RPMI7951 (cell line): ENCODE measurements at places on chromosomes 3 and 15. TPM values are rescaled to one million over a fixed set of nuclear protein-coding genes. Genes with fewer than 3 reads are reported as not detected.

DNA sequence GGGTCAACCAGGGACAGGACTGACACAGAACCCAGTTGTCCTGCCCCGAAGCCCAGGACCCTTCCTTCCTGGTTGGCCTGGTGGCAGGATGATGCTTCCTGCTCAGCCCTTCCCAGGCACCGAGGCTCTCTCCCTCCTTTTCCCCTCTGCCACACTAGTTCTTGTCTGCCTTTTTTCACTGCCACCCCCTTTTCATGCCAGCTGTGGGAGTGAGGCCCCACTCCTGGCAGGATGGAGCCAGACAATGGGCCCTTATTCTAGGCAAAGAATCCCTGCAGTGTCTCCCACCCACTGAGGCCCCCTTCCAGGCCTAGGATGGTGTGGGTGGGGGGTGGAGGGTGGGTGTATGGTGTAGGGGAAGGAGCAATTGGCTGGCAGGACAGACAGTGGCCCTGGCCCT, 1.1 kb upstream of the SCAMP5 start:
- no peak for DNase-seq

GRCh38 chr3:138434276-138434874, at the start of gene ESYT3:
Gene ESYT3, plus strand, starts transcription at chr3:138434616. Its CDS starts 183 bp downstream, at chr3:138434799.
- peak; percentile 46 for DNase-seq

ZBTB47 gene
- total RNA-seq, result 8.8 and 13.5 TPM in 2 replicates

ALDH1A2 gene
- 0.78 TPM in 1 of 2 replicates, not detected in the other for total RNA-seq

GRCh38 chr3:189169728-189170127, 2.0 kb upstream of the TPRG1 start:
- no peak for DNase-seq

- no peak for DNase-seq
These were observed 122.2 kb upstream of the ICE2 start for GRCh38 chr15:60601098-60601497.

DNA sequence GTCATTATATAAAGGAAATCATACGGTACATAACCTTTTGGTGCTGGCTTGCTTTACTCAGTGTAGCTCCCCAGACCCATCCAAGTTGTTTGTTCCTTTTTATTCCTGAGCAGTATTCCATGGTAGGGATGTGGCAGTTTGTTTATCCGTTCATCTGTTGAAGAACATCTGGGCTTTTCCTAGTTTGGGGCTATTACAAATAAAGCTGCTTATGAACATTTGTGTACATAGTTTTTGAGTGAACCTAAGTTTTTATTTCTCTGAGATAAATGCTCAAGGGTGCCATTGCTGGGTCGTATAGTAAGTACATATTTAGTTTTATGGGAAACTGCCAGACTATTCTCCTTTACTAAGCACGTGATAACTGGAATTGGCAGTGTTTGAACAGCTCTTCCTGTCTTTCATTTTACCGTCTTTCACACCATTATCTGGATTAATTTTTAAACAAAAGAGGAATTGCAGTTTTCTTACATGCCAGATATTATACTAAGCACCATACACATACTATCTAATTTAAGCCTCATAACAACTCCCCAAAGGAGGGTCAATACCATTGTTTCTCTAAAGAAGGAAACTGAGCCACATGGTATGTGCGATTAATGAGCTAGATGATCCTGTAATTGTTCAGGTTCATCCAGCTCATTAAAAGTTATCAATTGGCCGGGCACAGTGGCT, 85.6 kb downstream of the PTPRG start:
- DNase-seq, result no peak

GRCh38 chr3:95280711-95281352, 1218.0 kb downstream of the NSUN3 start:
- DNase-seq, result no peak

DNA sequence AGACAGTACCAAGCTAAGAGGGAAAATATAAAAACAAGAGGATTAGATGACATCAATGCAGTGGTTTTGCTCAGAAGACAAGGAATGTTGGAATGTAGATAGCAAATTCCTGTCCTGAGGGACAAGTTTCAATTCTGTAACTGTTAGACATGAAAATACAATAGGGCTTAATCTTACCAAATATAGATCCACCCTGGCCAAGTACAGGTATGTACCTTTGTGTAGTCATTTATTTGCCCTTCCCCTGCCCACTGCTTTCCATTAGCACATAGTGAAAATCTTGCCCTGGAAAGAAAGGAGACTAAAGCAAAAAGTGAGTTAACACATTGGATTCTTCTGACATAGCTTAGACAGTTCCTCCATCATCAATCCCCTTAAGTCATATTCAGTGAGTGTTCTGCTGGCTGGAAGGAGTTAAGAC, 389.0 kb upstream of the THBS1 start:
- peak; percentile 82 for DNase-seq

LTF gene
- 0.49 and 0.72 TPM in 2 replicates for total RNA-seq

- DNase-seq, result no peak
These were observed 3.6 kb downstream of the PLIN1 start for GRCh38 chr15:89675606-89676005.

DNA sequence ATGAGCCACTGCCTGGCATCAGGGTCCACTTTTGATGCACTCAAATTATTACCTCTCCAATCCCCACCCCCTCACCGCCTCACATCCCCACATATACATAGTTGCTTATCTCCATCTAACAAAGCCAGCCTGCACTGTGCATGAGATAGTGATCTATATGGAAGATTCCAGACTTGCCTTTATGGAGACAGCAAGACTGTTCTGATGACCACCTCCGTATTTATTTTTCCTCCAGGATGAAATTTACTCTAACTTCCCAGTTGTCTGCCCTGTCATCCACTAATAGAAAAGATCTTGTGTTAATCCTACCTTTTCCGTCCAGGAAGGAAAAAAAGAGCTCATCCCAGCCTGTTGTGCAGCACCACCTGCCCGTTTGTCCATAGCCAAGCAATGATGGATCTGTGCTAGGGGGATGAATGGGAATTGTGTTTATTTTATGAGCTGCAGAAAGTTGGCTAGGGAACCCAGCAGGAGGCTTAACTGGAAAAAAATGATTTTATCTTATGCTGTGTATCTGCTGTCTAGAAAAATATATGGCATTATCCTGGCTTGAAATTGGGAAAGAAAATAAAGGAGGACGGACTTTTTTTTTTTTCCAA, 114.5 kb downstream of the CD47 start:
- no peak for DNase-seq

GRCh38 chr3:40768046-40768445, 243.3 kb downstream of the ZNF621 start:
- no peak for DNase-seq
